Osteoblast (primary cell): ENCODE measurements at places on chromosomes 2 and 18. TPM values are rescaled to one million over a fixed set of nuclear protein-coding genes. Genes with fewer than 3 reads are reported as not detected.

GPR35 gene
- total RNA-seq, result 1.1 and 1.5 TPM in 2 replicates

CXCR2 gene
- not detected in 2 replicates for total RNA-seq

ANO7 gene
- total RNA-seq, result 1.2 and 1.8 TPM in 2 replicates

DNA sequence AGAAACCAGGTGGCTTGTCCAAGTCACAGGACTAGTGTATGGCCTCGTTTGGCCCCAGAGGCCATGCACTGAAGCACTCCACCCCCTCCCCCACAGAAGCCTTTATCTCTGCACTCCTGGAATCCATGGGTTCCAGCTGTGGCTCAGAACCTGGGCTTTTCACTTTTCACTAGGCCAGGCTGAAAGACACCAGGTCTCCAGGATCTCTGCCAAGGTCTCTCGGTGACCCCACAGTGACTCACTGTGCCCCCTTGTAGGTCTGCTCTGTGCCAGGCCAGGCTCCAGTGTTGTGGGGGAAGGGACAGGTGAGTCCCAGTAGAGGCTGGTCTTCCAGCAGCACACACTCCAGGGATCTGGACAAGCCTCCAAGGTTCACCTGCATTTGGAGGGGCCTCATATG, 31.0 kb upstream of the GLI2 start:
- peak; percentile 37 for DNase-seq

- DNase-seq, result no peak
Measured at GRCh38 chr2:100812116-100812515, 7.8 kb upstream of the NPAS2 start.

DNA sequence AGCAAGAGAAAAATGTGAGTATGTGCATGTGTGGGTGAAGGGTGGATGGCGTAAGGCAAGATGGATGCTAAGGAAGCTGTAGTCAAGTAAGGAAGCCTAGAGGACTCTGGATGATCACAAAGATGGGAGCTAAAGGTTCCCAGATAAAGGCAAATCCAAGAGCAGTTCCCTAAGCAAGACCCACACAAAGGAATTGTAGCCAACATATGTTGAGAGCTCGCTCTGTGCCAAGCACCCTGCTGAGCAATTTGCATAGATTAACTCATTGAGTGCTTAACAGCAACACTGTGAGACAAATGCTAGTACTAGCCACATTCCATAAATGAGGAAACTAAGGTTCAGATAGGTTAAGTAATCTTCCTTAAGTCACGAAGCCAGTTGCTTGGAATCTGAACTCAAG, 132.6 kb downstream of the C1D start:
- DNase-seq, result no peak

HJURP gene
- 2.9 and 3.5 TPM in 2 replicates for total RNA-seq

GRCh38 chr2:213246497-213247281, 37.6 kb upstream of the SPAG16 start:
- no peak for DNase-seq

DNA sequence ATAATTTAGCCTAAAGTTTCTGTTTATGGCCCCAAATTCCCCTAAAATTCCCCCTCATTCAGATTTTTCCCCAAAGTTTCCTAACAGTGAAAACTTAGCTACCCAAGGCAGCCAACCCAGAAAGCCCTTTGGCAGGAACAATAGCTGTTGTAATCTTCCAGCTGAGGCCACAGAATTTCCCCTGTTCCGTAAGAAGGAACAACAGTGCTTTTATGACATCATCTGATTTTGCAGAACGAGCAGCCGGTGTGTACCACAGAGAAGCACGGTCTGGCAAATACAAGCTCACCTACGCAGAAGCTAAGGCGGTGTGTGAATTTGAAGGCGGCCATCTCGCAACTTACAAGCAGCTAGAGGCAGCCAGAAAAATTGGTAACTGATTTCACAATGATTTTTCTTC, 6.3 kb downstream of the TNFAIP6 start:
- DNase-seq, result no peak

VAMP8 gene
- 2.1 and 2.5 TPM in 2 replicates for total RNA-seq

GRCh38 chr2:240873805-240874714, 5.4 kb downstream of the AGXT start:
- DNase-seq, result peak; percentile 87

- no peak for DNase-seq
Measured at GRCh38 chr2:230502593-230502992, 86.6 kb downstream of the SP100 start.

DNA sequence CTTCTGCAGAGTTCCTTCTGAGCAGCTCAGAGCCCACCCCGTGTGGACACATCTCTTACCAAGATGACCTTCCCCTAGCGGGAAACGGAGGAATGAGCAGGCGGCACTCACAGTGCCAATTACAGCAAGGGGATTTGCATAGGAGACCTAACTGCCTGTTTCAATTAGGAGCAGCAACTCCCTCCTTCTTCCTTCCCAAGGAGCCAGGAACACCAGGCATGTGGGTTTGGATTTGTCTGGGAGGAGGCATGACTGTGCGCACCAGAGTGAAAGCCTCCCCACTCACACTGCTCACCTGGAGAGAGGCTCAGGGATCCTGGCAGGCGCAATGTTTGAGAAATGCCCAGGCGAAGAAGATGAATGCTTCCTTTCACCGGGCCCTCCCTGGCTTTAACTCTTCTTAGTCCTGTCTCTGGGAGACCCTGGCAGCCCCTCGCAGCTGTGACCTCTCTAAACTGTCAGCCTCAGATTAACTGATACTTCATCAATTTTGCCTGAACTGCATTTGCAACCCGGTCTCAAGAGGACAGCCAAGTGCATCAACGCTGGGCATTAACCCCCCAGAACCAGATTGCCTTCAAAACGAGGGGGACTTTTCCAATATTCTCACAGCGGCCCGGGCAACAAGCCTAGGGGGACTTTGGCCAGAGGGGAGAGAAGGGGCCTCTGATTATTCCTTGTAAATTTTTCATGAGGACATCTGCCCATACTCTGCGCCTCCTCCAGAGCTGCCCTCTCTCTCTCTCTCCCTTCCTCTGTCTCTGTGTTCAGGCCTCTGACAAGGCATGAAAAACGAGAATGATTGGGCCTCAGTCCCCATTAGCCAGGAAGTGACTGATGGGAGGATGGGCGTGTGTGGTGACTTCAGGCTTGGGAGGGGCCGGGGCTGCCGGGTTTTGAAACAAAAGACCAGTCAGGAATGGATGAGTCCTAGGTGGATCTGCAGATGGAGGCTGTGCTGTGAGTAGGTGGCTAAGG, 93.8 kb downstream of the CMPK2 start:
- DNase-seq, result no peak

- no peak for DNase-seq
Measured at GRCh38 chr2:238875101-238875470, 27.2 kb downstream of the TWIST2 start.

- no peak for DNase-seq
Measured at GRCh38 chr18:77304268-77304667, 54.6 kb downstream of the GALR1 start.

ZNF521 gene
- 27.5 and 33.6 TPM in 2 replicates for total RNA-seq

DNA sequence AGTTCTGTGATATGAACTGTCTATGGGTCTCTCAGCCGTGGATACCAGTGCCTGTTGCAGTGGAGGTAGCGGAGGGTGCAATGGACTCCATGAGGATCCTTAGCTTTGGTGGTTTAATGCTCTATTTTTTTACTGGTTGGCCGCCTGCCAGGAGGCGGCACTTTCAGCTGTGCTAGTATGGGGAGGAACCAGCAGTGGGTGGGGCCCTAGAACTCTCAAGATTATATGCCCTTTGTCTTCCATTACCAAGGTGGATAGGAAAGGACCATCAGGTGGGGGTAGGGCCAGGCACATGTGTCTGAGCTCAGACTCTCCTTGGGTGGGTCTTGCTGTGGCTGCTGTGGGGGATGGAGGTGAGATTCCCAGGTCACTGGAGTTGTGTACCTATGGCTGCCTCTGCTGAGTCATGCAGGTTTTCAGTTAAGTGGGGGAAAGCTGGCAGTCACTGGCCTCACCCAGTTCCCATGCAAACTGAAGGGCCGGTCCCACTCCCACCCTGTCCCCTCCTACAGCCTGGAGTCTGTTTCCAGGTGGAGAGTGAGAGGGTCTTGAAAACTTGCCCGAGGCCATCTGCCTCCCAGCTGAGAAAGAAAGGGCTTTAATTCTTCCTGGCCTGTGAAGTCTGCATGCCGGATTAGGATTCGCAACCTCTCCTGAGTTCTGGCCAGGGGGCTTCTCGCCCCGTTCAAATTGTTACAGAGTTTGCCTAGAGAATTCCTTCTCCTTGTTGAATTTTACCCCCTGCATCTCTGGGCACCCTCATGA, 14.5 kb downstream of the KCNS3 start:
- no peak for DNase-seq
